ENCODE measurements at places on chromosomes 2 and 18.

- DNase-seq: no peak
Measured at GRCh38 chr2:177029901-177030300, 182.7 kb upstream of the HNRNPA3 start.

- DNase-seq: no peak
Measured at GRCh38 chr18:75455249-75456198, 28.0 kb upstream of the SMIM21 start.

- no peak for DNase-seq
Measured at GRCh38 chr18:70554854-70555445, 266.1 kb downstream of the SOCS6 start.

DNA sequence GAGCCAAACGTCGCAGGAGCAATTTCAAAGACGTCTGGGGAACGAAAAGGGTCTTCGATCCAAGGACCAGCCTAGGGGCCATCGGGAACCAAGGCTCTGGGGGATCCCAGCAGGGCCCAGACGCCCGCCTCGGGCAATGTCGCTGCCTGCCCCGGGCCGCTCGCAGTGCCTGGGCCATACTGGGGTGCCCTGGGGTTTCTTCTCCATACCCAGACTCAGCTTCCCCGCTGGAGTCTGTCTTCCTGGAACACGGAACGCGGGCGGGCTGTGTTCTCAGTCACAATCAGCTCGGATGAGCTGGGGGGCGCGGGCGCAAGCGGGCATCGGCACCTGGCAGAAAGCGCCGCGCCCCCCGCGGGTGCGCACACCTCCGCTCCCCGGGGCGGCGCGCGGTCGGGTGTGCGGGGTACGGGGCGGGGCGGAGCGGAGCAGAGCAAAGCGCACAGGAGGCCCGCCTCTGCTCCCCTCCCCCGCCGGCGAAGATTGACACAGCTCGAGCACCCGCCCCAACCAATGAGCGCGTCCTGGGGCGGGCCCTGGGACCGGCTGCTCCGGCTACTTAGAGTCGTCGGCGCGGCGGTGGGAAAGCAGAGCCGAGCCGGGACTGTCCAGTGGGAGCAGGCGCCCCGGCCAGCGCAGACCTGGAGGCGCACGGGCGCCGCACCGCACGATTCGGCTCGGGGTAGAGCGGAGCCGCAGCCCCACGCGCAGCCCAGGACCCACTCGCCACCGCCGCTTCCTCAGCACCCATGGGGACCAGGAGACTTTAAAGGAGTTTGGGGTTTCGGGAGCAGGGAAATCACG, at the start of gene LRATD1:
Gene LRATD1 (plus strand): TSS at position 585 of the 804 bp plus-strand sequence. CDS start 1,263 bp downstream, outside the sequence.
- DNase-seq: no peak

DNA sequence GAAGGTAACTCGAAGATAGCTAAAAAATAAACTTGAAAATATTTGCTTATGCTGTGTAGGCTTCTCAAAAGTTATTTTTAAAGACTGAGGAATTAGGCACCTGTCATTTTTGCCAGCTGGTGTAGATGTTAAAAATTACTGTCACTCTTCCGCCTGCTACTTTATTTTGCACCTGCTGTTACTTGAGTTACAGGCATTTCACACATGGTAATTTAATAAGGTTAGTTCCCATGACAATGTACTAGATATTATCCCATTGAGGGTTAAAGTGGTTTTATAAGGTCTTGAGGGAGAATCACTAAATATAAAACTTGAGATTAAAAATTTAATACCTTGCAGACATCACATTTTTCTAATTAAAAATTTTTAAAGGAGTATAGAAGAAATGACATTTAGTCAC, 26.6 kb downstream of the MYL1 start:
- DNase-seq: no peak

GRCh38 chr2:218780046-218780445, 1.9 kb upstream of the CYP27A1 start:
- no peak for DNase-seq

DNA sequence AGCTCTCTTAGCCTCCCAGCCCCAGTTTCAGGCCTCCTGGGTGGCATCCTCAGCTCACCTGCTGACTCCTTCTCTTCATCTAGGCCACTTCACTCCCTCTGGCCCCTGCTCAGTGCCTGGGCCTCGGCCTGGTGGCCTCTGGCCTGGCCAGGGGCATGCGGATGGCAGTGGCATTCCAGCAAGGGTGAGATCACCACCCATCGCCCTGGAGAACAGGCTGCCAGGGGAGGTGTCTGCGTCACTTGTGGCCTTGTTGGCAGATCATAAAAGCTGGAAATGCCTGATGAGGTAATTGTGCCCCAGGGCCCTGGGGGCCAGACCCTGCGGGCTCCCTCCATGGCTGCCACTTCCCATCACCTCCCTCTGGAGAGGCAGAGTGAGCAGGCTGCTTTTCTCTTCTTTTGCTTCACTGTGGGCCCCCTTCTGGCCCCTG, 72.5 kb upstream of the SMAD2 start:
- DNase-seq: no peak

- DNase-seq: no peak
Measured at GRCh38 chr2:33134086-33134771, 187.5 kb downstream of the LTBP1 start.

GRCh38 chr2:220473611-220474010, 846.2 kb downstream of the SLC4A3 start:
- DNase-seq: no peak

DNA sequence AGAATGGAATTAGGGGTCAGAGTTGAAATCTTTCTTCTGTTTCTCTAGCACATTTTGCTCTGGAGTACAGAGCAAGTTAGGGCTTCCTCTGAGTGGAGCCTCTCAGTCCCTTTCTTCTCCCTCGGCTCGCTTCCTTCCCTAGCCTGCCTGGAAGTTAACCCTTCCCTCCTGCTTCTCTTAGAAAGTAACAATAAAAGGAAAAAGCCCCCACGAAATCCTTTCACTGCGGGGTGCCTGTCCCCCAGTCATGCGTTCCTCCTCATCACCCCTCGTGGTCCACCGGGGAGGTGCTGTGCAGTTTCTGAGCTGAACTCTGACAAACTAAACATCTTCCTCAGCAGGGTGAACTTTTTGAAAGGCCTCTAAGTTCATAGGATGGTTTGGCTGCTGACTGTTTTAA, 2.0 kb downstream of the IGFBP2 start:
- DNase-seq: no peak

DNA sequence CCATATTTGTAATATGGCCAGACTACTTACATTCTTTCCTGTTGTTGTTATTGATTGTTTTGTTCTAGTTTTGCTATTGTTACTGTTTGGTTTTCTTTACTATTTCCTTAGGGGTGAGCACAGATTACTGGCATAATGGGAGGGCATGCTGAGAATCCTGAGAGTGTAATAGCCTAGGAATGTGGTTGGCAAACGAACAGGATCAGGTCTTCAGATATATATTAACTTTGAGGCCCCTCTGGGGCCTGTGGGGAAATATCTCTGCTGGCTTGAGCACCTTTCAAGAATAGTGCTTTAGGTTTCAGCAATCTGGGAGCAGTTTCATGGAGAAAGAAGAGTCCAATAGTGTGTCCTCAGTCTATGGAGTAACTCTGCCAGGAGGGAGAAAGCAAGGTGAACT, 144.4 kb downstream of the THSD7B start:
- DNase-seq: no peak

DNA sequence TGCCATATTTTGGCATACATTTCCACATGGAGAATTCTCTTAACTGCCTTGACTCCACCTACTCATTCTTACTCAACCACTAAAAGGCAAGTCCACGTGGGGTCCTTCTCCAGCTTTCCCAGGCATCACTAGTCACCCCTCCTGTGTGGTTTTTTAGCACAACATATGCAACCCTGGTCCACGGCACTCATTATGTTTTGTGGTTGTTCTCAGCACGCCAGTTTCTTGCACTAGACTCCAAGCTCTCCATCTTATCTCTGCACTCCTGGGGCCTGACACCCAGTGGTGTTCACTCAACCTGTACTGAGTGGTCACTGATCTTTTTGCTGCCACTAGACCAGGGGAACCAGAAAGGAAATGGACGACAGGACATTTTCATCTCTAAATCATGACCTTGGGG, 18.0 kb downstream of the MARCHF4 start:
- no peak for DNase-seq

- DNase-seq: no peak
Measured at GRCh38 chr2:8540552-8541055, 141.3 kb upstream of the ID2 start.

DNA sequence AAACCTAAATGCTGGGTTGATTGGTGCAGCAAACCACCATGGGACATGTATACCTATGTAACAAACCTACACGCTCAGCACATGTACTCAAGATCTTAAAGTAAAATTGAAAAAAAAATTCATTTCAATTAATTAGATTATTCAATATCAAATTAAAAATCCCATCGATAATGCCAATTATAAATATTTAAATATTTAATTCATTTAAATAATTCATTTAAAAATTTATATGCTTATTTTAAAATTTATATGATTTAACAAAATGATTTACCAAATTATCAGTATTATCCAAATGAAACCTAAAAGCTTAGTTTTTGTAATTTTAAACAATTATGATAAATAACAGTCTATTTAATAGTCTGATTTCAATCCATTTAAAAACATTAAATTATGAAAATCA, 560.4 kb downstream of the NUP35 start:
- no peak for DNase-seq

GRCh38 chr2:12884713-12885282, 168.1 kb downstream of the TRIB2 start:
- DNase-seq: no peak

- no peak for DNase-seq
Measured at GRCh38 chr2:25756536-25756935, 83.2 kb upstream of the DTNB start.

GRCh38 chr2:133885847-133886246, 317.6 kb upstream of the NCKAP5 start:
- DNase-seq: no peak

DNA sequence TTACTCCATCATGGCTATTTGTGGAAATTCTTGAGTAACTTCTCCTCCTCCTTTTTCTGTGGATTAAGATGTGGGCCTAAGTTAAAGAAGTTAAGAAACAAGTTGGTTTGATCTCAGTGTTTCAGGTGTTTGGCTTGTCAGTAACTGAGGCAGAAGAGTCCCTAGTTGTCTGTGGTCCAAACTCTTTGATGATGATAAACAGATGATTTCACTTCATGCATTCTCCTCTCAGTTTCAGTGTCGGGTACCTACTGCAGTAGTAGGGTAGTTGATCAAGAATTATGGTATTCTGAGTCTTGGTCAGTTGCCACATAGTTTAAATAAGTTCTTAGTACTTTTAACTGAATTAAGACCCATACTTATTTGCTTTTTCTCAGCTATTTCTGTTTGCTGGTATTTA, 85.6 kb downstream of the NCOA1 start:
- no peak for DNase-seq

DNA sequence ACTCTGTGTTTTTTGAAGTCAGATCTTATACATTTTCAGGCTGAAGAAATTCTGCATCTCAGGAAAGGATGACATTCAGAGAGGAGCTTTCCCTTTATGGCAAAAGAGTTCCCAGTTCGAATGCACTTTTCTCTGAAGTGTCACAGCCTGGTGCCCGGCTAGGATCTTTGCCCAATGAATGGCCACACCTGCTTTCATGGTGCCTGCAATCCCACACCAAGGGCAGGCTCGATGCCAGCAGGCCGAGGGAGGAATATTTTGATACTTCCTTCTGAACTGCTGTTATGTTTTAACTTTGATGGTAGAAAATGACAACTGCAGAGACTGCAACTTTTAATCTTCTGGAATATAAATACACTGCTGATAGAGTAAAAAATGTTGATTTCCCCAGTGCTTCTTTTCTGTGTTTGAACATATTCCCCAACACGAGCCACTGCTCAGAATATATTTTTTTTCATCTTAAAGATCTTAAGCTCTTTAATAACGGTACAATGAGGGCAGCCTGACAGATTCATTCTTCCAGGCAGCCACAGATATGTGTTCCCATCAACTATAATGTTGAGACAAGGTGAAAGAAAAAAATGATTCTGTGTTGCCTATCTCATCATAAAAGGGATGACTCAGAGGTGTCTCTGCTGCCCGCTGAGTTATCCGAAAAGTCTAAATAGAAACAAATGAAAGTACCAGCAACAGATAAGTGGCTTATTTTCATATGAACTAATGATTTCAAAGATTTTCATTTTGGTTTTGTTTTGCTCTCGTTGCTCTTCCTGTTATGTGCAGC, 848.5 kb downstream of the DCDC2C start:
- no peak for DNase-seq

DNA sequence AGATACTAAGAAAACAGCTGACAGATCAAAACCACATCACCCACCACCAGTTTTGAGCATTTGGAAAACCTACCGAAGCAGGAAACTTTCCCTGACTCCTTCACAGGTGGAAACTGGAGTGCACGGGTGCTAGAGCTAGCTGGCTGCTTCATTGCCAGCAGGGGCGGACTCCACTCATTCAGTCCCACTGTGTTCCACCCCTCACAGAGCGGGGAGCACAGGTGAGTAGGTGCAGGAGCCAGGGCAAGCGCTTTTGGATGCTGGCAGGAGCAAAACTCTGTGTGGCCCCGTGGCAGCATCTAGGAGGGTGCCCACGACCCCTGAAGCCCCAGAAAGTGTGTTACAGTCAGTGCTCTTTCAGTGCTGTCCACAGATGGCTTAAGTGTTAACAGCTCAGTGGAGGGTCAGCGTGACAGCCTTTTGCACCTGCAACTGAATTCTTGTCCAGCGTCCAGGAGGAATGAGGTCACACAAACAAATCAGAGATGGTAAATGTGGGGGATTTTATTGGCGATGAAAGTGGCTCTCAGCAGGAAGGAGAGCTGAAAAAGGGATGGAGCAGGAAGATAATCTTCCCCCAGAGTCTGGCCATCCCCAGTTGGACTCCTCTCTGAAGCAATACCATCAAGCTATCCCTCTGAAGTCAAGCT, 71.1 kb downstream of the TMEM163 start:
- DNase-seq: no peak

DNA sequence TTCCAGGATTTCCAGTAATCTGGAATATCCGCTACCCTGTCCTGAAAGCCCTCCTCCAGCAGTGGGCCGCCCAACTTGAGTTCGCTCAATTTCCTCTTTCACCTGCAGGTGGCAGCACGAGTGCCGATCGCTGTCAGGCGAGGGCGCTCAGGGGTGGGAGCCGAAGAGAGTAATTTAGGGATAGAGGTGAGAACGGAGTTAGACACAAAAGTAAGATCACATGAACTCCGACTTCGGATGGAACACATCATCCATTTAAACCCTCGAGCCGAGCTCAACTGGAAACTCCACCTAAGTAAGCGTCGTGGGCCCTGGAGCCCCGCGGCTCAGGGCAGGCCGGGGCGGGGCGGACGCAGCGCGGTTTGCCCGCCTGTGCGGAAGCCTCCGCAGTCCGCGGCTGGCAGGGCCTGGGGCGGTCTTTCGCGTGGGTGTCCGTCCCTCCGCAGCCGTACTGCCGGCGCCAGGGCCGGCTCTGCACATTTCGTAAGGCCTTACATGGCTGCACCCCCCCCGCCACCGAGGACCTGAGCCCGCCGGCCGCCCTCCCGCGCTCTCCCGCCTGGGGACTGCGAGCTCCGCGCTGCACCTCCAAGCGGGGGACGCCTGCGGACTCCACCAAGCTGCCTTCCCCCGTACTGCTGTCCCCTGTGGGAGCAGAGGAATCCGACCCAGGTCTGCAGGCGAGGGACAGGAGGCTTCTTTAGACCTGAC, 61.2 kb downstream of the SEMA4F start:
- peak; percentile 80 for DNase-seq

GRCh38 chr2:170362313-170362870, 184.4 kb downstream of the MYO3B start:
- no peak for DNase-seq

- no peak for DNase-seq
Measured at GRCh38 chr2:203594541-203594940, 59.4 kb upstream of the RAPH1 start.

Measured in stimulated activated CD4-positive, alpha-beta T cell treated with anti-CD3 and anti-CD28 coated beads, Interleukin-4, amount 100 ng/mL, for 48 hours (primary cell).